OCI-LY7 (cell line): ENCODE measurements at places on chromosomes 3 and 15.

- peak; percentile 66 for DNase-seq
These were observed 543 bp downstream of the MEF2A start for GRCh38 chr15:99566157-99566897.

- no peak for DNase-seq
These were observed 153.6 kb downstream of the AKAP13 start for GRCh38 chr15:85534031-85534430.

GRCh38 chr3:112074006-112074405 is 12.2 kb upstream of the C3orf52 start:
- DNase-seq: no peak

DNA sequence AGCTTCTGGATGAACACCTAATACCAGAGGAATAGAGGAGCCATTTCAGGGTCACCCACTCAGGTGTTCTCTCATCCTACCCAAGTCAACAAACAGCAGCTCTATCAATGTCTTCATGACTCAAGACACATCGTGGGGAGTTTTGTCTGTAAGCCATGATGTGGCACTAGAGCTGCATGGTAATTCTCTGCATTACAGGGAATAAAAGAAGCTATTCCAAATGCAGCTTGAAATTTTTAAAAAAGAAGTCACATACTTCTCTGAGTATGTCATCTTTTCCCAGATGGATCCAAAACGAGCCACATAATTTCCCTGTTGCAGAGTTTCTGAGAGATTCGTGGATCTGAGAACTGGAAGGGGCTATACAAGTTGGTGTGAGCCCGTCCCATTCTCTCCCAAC is 6.1 kb upstream of the THSD4 start:
- no peak for DNase-seq

DNA sequence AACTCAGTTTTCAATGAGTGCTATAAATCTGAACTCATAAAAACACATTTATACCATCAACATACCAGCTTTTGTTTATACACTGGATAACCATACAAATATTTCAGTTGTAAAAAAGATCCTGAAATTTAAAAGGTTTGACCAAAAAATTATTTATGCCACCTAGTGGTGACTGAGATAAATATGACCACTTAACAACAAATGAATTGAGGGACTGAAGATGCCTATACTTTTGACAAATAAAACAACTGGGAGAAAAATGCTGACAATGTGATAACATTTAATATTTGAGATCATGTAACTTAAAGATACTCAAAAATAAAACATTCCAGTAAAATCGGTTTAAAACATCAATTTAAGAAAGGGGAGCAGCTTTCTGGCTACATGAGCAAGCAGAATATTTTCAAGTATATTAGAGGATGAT is 30.4 kb downstream of the ATG3 start:
- DNase-seq: peak; percentile 61

DNA sequence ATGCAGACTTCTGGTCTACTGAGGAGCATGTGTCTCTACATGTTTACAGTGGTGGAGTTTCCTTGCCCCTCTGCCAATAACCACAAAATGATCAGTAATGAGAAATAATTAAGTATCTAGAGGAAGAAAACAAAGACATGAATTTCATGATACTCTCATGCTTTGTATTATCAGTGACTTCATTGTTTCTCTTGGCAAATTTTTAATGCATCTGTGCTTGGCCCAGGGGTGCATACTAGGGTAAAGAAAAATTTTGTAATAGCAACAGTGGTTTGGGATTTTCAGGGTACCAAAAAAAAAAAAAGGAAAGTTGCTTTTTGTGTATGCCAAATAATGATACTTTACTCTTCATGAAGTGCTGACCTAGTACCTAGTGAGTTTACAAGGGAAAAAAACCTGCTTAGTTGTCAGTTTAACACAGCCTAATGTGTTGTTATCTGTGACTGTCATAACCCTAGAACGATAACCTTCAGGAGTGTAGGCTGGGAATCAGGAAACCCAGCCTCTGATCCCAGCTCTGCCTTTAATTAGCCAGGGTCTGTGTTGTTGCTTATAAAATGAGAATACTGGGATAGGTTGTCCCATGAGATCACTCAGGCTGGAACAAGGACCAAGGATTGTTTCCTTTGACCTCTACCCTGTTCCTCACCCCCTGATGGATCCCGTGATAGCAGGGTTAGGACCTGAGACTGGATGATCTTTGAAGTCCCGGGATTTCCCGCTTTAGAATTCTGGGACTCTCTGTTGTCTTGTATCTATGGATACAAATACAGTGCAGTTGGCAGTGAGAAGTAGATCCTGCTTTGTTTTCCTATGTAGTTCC is 117.5 kb downstream of the CMSS1 start:
- DNase-seq: no peak

DNA sequence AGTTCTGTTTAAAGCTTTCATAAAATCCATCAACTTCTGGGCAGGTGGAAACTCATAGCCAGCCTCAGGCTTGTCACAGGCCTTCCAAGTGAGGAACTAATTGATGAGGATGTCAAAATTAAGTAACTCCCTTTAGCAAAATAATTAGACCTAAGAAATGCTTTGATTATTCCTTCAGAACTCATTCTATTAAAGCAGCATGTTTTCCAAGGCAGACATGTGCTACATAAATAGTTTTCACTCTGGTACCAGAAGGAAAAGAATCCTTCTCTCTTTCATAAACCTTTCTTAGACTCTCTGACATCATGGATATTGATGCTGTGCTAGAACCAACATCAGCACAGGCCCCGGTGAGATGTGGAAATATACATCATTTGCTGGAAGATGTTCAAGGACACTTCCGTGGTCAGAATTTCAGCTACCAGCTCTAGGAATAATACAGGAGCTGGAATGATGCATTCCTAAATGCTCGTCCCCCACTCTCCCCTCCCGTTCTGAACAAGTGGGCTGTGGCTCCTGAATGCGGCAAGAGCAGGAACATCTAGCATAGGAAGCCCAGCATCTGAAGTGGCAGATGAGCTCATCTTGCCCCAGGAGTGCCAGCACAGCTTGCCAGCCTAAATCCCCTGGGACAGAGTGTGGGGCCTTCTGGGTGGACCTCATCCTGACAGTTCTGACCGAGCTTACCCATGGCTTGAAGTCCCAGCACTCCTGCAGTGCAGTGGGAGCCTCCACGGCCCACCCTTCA is 82.4 kb downstream of the WWTR1 start:
- DNase-seq: no peak

GRCh38 chr15:37973856-37974255 is 39.4 kb downstream of the TMCO5A start:
- DNase-seq: no peak

- no peak for DNase-seq
These were observed 26.0 kb downstream of the SV2B start for GRCh38 chr15:91126080-91126479.

DNA sequence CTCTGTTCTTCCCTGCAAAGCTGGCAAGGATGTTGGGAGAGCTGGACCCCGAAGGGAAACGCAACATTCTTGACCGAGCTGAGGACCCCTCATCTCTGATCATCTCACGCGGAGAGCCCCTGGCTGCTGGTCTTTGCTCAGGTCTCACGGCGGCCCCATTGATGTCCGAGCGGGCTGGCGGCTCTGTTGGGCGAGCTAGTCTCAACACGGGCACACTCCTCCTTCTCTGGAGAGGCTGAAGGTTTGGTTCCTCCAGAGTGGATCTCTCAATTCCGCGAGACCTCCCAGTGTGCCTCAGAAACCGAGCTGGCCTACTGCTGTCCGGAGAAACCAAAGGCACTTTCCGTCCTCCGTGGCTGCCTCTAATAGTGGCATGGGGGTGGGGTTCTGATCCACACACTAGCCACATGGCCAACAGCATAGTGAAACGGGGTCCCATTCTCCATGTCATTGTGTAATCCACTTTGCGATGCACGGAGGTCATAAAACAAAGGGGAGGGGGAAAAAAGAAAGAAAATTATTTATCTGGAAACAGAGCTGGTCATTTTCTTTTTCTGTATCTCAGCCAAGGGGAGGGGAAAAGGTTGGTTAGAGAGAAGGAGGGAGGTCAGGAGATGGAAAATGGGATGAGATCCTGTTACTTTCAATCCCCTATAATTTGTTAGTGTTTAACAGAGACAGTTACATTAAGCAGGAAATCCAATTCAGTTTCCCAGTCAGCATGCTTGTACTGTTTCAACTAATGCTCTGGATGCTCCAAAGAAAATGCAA is 1.3 kb downstream of the CCDC80 start:
- DNase-seq: no peak

DNA sequence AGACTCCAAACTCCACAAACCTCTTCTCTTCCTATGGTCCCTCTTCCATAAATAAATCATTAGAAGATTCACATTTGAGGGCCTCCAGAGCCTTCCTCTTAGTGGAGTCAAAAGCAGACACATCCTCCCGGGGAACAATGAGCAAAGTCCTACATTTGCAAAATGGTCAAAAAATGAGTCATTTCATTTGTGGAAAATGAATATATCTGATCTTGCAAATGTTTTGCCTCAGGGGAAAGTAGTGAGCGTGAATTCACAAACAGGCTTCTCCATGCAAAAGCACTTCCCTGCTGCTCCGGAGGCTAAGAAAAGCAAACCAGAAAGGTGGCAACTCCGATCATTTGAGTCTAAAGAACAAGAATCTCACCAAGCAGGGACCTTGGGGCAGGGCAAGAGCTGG is 86.7 kb upstream of the IQSEC1 start:
- DNase-seq: no peak

DNA sequence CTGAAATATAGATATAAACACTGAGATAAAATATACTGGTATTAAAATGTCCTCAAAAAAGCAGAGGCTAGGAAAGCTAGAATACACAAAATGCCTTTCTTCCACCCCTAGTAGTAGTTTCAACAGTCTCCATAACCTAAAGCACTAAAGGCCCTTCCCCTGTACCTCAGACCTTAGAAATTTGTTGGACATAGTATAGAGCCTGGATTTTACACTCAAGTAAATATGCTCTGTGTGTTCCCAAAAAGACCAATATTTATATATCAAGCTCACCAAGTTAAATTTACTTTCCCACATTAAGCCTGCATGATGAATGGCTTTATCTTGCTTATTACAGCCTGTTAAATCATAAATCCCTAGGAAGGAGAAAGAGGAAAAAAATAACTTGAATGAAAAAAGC is 378.7 kb upstream of the AZI2 start:
- no peak for DNase-seq

GRCh38 chr3:51620543-51620942 is 50.5 kb upstream of the TEX264 start:
- no peak for DNase-seq

DNA sequence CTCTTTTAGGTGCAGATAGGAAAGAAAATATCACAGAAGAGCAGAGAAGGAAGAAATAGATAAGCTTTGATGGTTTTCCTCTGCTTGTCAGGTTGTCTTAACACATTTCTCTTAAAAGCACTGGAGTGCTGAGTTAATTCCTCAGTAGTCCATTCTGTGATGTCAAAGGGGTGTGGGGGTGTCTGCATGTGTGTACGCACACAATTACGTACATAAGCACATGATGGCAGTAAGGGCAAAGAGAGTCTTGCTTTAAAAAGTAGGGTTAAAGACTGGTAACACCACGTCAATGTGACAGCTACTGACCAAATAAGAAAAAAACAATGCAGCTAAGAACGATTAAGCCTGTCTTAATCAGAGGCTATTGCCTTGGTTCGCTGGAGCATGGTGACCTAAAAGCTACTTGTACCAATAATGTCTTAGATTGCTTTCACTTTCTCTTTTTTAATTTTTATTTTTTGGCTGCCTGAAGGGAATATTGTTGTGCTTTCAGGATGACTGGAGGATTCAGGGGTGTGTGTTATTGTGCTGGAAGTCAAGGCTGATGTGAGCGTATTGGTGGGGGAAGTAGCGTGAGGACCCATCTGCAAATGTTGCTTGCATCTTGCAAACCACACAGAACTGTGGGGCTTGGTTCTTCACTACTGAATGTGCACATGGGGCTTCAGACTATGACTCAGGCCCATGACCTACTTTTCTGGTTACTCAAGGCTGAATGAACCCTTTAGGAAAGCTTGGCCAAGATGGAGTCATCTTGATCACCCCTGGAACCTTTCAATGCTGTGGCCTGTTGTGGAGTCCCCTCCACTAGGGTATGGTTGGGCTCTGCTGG is 417.8 kb upstream of the TPM1 start:
- DNase-seq: no peak

- peak; percentile 3 for DNase-seq
These were observed 94.8 kb downstream of the GBE1 start for GRCh38 chr3:81666502-81667121.

DNA sequence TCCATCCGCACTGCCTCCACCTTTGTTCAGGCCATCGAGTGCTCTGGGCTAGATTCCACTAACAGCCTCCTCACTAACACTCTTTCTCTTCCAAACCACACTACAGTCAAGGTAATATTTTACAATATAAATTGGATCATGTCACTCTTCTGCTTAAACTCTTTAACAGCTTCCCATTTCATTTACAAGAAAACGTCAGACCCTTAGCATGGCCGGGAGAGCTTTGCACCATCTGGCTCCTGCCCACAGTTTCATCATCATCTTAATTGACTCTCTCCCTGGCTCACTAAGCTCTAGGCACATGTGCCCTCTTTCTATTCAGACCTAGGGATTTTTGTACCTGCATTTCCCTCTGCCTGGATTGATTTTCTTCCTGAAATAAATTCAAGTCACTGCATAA is 354.7 kb downstream of the FGF12 start:
- DNase-seq: no peak

DNA sequence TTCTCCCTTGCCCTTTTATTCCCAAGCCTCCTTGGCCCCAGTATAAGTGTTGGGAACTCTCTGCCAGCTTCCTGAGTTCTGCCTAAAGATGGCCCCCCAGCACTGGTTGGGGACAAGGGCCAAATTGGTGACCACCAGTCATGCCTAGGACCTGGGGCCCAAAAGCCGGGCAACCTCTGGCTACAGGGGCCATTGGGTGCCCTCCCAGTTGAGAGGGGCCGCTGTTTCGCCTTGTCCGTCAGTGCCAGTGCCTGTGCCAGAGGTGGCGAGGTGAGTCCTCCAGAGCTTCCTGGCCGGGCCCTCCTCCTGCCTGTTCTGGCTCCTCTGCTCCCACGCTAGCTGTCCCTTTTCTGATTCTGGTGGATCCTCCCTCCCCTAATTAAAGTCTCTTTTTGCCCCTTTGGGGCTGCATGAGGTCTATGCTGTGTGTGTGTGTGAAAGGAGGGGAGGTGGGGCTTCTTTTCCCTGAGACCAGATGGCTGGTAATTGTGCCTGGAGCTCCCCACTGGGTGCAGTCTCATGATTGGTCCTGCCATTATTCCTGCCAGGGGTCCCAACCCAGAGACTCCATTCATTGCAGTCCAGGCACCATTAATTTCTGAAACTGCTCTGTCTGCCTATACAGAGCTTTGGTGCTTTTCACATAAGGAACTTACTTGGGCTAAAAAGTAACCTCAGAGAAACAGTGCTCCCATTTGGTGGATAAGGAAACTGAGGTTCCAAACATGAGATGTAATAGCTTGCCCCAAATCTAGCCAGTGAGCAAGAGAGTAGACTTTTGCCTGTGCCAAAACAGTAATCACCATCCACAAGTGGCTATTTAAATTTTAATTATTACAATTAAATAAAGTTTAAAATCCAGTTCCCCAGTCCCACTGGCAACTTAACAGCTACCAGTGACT is 3.1 kb upstream of the TTLL3 start:
- no peak for DNase-seq

GRCh38 chr3:57893668-57894067 is 114.6 kb upstream of the FLNB start:
- DNase-seq: no peak

GRCh38 chr15:61768131-61768530 is 292.1 kb downstream of the VPS13C start:
- DNase-seq: no peak

- no peak for DNase-seq
These were observed 39.8 kb downstream of the ARHGAP31 start for GRCh38 chr3:119333773-119334509.
